ENCODE measurements at places on chromosomes 1 and 21.

DNA sequence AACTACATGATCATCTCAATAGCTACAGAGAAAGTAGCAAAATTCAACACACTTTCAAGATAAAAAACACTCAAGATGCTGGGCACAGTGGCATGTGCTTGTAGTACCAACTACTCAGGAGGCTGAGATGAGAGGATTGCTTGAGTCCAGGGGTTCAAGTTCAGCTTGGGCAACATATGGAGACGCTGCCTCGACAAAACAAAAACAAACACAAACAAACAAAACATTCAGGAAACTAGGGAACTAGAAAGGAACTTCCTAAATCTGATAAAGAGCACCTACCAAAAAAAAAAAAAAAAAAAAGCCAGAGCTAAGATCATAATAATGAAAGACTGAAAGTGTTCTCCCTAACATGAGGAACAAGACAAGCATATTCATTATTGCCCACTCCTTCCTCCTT is 22.8 kb upstream of the RNF186 start:
- DNase-seq = no peak

- no peak for DNase-seq
Measured at GRCh38 chr1:230280906-230281413, 145.2 kb downstream of the PGBD5 start.

DNA sequence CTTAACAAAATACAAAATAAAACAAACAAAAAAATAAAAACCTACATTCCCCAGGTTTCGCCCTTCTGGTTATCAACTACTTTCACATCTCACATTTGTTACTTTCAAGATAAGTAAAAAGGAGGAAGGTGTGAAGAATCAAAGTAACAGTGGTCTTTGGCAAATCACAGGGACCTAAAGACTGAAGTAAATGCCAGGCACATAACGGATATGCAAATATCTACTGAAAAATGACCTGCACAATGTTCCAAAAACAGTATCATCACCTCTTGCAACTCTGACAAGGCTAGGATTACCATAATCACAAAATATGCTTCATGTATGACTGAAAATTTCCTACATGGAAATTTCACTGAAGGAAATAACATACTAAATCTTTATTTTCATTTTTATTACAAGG is 29.3 kb downstream of the COP1 start:
- DNase-seq = no peak

GRCh38 chr1:65255035-65255655 is 54.2 kb upstream of the DNAJC6 start:
- DNase-seq = peak; percentile 27

GRCh38 chr1:93678491-93678890 is 3.1 kb downstream of the BCAR3 start:
- DNase-seq = no peak

- peak; percentile 49 for DNase-seq
Measured at GRCh38 chr21:40792691-40793456, 54.1 kb downstream of the DSCAM start.

- no peak for DNase-seq
Measured at GRCh38 chr1:9068981-9069325, 482 bp downstream of the SLC2A5 start.

GRCh38 chr1:199463521-199464127 is 563.9 kb upstream of the NR5A2 start:
- peak; percentile 36 for DNase-seq

DNA sequence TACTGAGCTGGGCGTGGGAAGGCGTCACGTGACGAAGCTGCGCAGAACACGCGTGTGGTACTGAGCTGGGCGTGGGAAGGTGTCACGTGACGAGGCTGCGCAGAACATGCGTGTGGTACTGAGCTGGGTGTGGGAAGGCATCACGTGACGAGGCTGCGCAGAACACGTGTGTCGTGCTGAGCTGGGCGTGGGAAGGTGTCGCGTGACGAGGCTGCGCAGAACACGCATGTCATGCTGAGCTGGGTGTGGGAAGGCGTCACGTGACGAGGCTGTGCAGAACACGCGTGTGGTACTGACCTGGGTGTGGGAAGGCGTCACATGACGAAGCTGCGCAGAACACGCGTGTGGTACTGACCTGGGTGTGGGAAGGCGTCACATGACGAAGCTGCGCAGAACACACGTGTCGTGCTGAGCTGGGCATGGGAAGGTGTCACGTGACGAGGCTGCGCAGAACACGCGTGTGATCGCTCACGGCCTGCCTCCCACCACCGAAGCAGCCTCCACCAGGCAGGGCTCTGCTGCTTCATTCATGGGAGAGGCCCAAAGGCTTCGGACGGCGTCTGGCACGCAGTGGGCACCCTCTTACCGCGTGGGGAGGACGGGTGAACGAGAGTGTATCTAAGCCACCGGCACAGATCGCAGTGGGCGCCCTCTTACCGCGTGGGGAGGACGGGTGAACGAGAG is 24.0 kb downstream of the CFAP74 start:
- DNase-seq = no peak

- DNase-seq = peak; percentile 74
Measured at GRCh38 chr1:6486433-6487011, 4.9 kb downstream of the PLEKHG5 start.

- peak; percentile 22 for DNase-seq
Measured at GRCh38 chr1:151164732-151165280, 896 bp downstream of the LYSMD1 start.

GRCh38 chr1:53063744-53064515 is 1.9 kb downstream of the PODN start:
- no peak for DNase-seq

DNA sequence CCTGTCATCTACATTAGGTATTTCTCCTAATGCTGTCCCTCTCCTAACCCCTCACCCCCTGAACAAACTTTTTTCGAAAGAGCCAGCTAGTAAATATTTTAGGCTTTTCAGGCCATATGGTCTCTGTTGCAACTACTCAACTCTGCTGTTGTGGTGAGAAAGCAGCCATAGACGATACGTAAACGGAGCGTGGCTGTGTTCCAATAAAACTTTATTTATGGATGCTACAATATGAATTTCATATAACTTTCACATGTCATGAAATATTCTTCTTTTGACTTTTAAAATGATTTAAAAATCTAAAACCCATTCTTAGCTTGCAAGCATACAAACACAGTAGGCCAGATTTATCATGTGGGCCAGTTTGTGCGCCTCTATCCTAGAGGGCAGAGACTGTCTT is 11.2 kb upstream of the RPS6KA1 start:
- no peak for DNase-seq

DNA sequence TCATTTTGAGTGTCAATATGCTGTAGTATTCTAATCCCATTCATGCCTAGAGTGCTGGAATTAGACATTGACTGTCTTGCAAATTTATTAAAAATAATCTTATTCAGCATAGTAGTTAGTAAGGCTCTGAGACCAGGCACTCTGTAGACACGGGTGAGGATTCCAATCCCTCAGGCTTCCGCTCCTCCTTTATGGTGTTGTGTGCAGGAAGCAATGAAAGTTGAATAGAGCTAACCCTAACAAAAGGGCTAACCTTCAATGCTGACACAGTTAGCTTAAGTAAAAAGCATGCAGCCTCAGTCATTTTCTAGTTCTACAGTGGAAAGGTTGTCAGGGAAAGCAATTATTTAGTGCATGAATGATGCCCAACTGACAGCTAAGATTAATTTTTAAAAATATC is 199.6 kb upstream of the SGIP1 start:
- DNase-seq = no peak

- DNase-seq = no peak
Measured at GRCh38 chr1:109641078-109641740, 14.7 kb upstream of the GSTM4 start.

DNA sequence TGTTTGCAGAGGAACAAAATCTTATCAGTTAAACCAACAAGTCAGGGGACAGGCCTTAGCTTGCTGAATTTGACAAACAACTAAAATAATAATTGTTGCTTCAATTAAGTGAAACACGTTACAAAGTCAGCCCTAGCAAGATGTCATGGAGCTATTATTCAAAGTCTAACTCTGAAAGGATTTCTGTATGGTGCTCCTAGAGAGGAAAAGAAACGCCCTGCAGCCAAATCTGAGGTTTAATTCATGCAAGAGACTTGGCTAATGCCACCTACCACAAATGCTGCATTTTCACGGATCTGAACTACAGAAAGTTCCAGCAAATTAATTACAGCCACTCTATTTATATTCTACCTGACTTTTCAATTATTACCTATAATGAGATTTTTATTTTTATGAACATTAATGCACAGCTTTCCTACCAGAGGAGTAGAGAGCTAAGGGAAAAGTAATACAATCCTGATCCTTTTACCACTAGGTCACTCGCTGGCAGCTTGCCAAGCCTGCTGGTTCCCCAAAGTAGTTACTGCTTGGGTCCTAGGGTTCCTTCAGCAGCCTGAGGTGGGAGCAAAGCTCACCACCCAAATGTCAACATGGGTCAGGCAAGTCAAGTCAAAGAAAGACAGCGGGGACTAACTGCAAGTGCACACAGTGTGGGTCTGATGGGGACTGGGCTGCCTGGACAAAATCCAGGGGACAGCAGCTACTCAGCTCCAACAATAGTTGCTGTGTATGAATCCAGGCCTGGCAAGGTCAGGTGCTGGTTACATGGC is 8.5 kb downstream of the COLGALT2 start:
- no peak for DNase-seq

- DNase-seq = peak; percentile 46
Measured at GRCh38 chr1:1371746-1372711, 3.0 kb downstream of the AURKAIP1 start.

DNA sequence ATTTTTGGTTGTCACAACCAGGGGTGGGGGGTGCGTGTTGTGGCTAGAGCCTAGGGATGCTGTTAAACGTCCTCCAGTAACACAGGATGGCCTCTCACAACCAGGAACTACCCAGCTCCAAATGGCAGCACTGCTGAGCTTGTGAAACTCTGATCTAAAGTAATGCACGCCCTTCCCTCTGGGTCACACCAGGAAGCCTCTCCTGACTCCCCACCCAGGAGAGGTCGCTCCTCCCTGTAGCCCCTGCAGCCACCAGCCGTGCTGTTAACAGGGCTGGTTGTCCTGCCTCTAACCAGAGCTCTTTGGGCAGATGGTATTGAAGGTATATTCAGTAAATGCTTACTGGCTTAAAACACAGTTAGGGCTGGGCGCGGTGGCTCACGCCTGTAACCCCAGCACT is 73.2 kb downstream of the NKAIN1 start:
- DNase-seq = no peak

DNA sequence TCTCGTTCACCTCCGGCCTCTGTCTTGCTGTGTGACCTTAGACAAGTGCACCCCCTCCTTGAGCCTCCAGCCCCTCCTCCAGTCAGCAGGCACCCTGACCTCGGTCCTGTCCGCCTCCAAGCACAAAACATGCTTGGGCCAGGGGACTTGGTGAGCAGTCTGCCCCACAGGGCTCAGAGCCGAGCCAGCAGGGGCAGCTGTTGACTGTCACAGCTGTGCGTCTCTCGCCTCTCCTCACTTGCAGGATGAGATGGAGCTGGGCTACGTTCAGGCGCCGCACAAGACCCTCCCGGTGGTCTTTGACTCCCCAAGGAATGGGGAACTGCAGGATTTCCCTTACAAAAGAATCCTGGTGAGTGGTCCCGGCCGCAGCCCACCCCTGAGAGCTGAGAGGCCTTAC is 24.2 kb downstream of the PADI3 start:
- no peak for DNase-seq

- DNase-seq = no peak
Measured at GRCh38 chr21:26080211-26080610, 90.4 kb downstream of the APP start.

- peak; percentile 62 for DNase-seq
Measured at GRCh38 chr1:244450597-244451538, 841 bp downstream of the ADSS2 start.

- peak; percentile 26 for DNase-seq
Measured at GRCh38 chr1:173779936-173780335, 44.5 kb upstream of the DARS2 start.

- peak; percentile 25 for DNase-seq
Measured at GRCh38 chr1:86741947-86742572, 37.7 kb downstream of the SH3GLB1 start.

DNA sequence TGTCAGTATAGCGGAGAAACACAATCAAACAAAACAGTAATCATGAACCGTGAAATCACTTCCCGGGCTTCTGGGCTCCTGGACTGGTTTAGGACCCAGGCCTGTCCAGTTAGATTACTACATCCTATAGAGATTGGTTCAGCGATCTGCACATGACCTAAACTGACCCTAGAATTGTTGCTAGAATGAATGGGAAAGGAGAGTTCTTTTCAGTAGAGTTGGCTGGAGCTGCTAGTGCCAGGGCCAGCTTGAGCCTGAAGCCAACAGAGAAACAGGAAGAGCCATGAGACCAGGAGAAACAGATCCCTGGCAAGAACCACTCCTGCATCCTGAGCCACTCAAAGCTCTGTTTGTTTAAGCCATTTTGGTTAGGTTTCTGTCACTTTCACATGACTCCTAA is 474.3 kb upstream of the C1orf87 start:
- no peak for DNase-seq

DNA sequence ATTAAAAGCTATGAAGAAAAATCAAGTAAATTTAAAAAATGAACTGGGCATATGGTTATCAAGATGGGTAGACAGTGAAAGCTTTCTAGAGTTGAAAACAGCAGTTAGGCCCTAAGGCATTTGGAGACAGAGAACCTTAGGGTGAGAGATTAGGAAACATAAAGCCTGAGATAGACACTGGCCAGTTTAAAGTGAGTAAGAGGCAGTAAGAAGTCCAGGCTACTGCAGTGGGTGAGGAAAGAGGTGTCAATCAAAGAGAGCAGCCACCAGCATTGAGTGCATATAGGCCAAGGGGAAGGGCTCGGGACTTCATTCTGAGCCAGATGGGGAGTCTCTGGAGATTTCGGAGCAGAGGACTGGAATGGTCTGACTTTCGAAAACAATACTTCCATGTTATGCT is 1360.5 kb upstream of the ADGRL4 start:
- DNase-seq = no peak

- no peak for DNase-seq
Measured at GRCh38 chr1:7747605-7748004, 23.5 kb upstream of the VAMP3 start.

GRCh38 chr1:116382321-116382720 is 9.3 kb downstream of the ATP1A1 start:
- no peak for DNase-seq

DNA sequence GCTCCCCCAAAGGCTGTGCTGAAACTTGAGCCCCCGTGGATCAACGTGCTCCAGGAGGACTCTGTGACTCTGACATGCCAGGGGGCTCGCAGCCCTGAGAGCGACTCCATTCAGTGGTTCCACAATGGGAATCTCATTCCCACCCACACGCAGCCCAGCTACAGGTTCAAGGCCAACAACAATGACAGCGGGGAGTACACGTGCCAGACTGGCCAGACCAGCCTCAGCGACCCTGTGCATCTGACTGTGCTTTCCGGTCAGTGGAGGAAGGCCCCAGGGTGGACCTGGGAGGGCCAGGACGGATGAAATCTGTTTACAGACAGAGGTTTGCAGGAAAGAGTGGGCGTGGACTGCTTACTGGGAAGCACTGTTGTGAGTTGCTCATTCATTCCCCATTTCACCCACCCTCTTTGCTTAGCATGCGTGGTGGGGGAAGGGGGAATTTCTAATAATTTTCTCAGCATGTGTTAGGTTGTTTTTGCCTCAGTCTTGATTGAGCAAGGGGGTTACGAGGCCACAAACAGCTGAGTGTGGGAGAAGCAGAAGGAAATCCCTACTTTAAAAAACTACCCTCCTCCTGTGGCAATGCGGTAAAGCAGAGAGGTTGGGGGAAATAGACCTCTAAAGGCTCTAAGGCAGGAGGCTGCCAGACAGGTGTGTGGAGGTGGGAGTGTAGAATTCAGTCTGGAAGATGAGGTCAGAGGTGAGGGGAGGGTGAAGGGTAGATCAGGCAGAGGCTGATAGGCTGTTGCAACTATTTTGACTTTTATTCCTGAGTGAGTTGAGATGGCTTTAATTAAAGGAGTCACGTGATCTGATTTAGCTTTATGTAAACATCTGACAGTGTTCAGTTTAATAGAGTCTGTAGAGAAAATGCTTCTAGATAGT is 1.3 kb downstream of the FCGR2A start:
- peak; percentile 43 for DNase-seq
